ENCODE measurements at places on chromosomes 1 and 21. TPM values are rescaled to one million over a fixed set of nuclear protein-coding genes. Genes with fewer than 3 reads are reported as not detected.

GRCh38 chr1:207288315-207288714 lies 33.2 kb upstream of the CD55 start:
- no peak for DNase-seq
- no peaks in the 10 kb centered on the region for H3K4me1 ChIP-seq
- H3K36me3 ChIP-seq, result no peaks in the 10 kb centered on the region
- H3K4me3 ChIP-seq, result no peak overlapping the region

DNA sequence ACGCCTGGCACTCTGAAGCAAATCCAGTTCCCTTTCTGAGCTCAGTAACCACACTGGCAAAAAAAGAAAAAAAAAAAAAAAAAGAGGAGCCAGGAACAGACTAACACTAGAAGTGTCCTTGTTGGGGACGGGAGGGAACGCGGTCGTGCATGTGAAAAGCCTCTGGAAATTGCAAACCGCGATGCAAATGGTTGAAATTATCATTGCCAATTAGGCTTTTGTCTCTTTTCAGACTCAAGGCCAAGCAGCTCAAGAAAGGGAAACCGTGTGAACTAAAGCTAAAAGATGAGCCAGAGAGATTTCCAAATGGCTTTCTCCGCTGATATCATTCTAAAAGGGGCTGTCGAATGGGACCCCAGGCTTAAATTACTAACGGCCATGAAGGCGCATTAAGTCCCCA lies 13.5 kb downstream of the TRABD2B start:
- H3K27ac ChIP-seq, result no peak overlapping the region
- no peaks in the 10 kb centered on the region for H3K36me3 ChIP-seq
- DNase-seq, result no peak
- H3K27me3 ChIP-seq, result peaks cover 15% of the 10 kb centered on the region
- H3K4me3 ChIP-seq, result no peak overlapping the region

GRCh38 chr1:89191314-89191713 lies 7.4 kb downstream of the GBP4 start:
- H3K4me1 ChIP-seq, result peaks cover under 1% of the 10 kb centered on the region
- no peak for DNase-seq
- H3K27ac ChIP-seq, result no peak overlapping the region
- H3K36me3 ChIP-seq, result peaks cover 26% of the 10 kb centered on the region

- no peak for DNase-seq
- no peaks in the 10 kb centered on the region for H3K36me3 ChIP-seq
- no peaks in the 10 kb centered on the region for H3K27me3 ChIP-seq
- no peaks in the 10 kb centered on the region for H3K4me1 ChIP-seq
- no peak overlapping the region for H3K27ac ChIP-seq
These were observed 64.0 kb downstream of the SYT6 start for GRCh38 chr1:114089502-114090138.

DNA sequence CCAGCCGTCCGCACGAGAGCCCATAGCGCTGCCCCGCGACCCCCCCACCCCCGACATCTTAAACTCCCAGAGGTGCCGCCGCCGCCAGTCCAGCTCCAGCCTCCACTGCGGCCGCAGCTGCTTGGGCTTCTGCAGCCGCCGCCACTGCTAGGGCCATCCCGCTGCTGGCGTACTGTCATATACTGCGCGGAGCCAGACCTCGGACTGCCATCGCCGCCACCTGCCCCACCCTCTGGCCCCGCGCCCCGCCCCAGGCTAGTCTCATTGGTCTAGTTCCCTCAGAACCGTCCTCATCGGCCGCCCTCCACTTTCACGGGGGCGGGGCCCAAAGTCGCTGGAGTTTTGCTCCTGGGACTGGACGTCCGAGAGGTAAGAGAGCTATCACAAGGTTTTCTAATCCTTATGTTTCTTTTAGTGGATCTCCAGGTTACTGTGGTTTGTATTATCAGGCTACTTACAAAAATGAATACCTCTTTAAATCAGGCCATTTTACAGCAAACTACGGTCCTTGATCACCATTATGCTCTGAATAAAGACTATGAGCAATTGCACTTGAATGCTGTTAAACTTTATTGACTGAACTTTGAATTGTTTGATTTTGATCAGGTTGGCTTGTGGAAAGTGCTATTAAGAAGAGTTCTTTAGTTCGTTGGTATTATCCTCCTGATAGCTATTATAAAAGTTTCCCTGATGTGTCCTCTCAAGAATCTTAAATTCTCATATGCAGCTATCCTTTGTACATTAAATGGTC lies 2.8 kb upstream of the CD1D start:
- peaks cover 8% of the 10 kb centered on the region for H3K27me3 ChIP-seq
- H3K36me3 ChIP-seq, result no peaks in the 10 kb centered on the region
- peak; percentile 97 for DNase-seq
- peaks cover 17% of the 10 kb centered on the region for H3K4me1 ChIP-seq

DNA sequence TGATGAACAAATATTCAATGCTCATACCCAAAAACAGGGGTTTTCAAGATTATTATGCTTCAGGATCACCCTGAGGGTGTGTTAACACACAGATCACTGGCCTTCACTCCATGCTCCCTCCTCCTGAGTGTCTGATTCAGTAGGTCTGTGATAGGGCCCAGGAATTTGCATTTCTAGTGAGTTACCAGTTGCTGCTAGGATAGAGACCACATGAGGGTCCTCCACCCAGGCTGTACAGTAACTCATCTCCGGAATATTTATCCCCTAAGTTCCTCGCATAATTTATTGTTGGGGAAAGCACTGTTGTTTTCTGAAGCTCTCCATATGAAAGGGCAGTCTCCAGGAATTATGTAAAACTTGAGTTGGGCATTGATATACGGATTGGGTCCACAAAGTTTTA lies 1106.6 kb upstream of the B3GALT2 start:
- H3K36me3 ChIP-seq, result no peaks in the 10 kb centered on the region
- no peaks in the 10 kb centered on the region for H3K27me3 ChIP-seq
- H3K4me3 ChIP-seq, result no peak overlapping the region
- DNase-seq, result no peak

- H3K27me3 ChIP-seq, result no peaks in the 10 kb centered on the region
- H3K27ac ChIP-seq, result no peak overlapping the region
- peaks cover 13% of the 10 kb centered on the region for H3K4me1 ChIP-seq
- H3K36me3 ChIP-seq, result no peaks in the 10 kb centered on the region
- no peak overlapping the region for H3K4me3 ChIP-seq
These were observed 1.4 kb downstream of the DEPDC1 start for GRCh38 chr1:68495532-68495931.

DNA sequence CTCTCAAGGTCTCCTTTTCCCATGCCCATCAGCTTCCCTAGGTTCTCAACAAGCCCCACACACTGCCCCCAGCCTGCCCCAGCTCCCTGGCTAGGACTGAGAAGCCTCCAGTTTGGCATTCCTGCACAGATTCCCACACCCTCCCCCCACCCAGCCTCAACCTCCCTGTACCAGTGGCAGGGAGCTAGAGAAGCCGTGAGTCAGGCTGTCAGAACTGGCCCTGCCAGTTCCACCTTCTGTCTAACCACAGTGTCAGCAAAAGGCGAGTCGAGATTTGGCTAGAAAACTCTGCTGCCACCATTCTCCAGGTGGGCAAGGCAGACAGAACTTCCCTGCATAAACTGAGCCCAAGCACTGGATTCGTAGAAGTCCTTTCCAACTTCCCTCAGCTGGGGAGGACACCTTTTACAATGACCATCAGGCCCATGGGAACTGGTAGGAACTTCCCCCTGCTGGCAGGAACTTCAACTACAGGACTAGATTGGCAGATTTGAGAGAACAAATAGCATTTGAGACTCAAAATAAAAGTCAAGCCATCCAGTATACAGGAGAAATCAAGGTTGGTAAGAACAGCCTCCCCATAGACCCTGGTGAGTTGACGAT lies 31.0 kb downstream of the TNNT2 start:
- H3K27me3 ChIP-seq, result no peaks in the 10 kb centered on the region
- no peaks in the 10 kb centered on the region for H3K4me1 ChIP-seq
- H3K4me3 ChIP-seq, result no peak overlapping the region

- no peaks in the 10 kb centered on the region for H3K27me3 ChIP-seq
- no peak overlapping the region for H3K27ac ChIP-seq
- no peak for DNase-seq
These were observed 11.7 kb upstream of the EXTL1 start for GRCh38 chr1:26009796-26010447.

GRCh38 chr1:44733365-44733764 lies 2.4 kb upstream of the RNU5D-1 start:
- peak overlapping the region; percentile 30 for H3K27ac ChIP-seq
- H3K36me3 ChIP-seq, result no peaks in the 10 kb centered on the region
- peaks cover 14% of the 10 kb centered on the region for H3K4me1 ChIP-seq
- H3K4me3 ChIP-seq, result no peak overlapping the region
- no peak for DNase-seq
- H3K27me3 ChIP-seq, result no peaks in the 10 kb centered on the region

DNA sequence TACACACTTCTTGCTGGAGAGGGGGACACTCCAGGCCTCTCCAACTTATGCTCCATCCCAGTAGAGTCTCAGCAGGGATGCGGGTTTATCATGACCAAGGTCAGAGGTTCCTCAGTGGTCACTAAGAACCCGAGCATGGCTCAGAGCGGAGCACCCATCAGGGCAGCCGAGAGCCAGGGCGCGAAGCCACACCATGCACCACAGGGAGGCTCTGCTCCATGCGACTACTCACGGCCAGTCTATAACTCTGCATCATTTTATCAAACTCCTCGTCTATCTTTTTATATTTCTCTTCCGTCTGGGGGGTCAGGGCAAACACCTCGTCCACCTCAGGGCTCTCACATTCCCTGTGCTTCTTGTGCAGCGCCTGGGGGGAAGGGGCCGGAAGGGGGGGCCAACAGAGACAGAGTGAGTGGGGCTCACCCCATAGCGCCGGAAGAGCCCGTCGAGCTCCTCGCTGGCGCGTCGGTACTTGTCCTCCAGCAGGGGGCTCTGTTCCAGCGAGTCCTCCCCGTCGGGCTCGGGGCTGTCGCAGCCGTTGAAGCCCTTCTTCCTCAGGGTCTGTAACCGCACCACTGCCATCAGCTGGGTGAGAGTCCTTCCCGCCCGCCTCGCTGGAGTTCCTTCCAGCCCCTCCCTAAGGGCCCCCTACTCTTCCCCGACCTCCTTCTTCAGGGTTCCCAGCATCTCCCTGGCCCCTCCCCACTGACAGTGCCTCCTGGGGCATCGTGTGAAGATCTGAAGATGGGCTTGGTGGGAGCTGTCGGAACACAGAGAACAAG lies 20.0 kb downstream of the MEF2D start:
- no peaks in the 10 kb centered on the region for H3K27me3 ChIP-seq
- H3K36me3 ChIP-seq, result peaks cover 79% of the 10 kb centered on the region
- H3K27ac ChIP-seq, result no peak overlapping the region

- H3K27ac ChIP-seq, result no peak overlapping the region
- H3K36me3 ChIP-seq, result no peaks in the 10 kb centered on the region
- peaks cover 14% of the 10 kb centered on the region for H3K4me1 ChIP-seq
- H3K4me3 ChIP-seq, result no peak overlapping the region
- no peak for DNase-seq
- no peaks in the 10 kb centered on the region for H3K27me3 ChIP-seq
These were observed 220.3 kb upstream of the FGGY start for GRCh38 chr1:59076612-59077011.

DNA sequence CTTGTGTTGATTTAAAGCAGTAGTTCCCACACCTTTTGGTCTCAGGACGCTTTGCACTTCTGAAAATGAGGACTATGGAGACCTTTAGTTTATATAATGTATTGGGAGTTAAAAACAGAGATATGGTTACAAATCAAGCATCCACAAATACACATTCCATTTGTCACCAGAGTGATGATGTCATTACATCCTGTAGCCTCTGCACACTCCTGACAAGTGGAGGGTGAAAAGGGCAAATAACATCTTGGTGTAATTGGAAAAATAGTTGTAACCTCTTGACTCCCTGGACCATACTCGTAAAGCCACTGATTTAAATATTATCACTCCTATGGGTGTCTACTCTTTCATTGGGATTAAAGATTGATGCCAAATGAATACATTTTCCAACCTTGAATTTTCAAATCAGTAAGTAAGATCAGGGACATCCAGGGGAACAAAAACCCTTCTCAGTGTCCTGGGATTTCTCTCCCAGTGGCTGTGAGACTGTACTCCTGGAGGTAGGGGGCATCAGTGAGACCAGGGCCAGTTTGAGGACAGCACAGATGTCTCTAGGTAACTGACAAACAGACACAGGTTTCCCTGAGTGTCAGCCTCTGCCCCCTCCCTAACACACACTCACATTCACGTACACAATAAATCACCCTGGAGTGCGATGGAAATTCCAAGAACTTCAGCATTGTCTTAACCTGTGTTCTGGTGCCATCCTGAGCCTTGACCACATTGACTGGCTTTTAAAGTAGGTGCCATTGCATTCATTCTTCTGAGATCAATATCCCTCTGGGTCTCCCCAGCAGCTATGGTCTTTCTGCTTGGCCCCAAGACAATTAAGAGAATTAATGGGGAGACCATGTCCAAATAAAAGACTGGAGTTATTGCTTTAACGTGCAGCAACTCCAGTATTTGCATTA lies 63.0 kb downstream of the NR5A2 start:
- DNase-seq, result no peak
- no peaks in the 10 kb centered on the region for H3K36me3 ChIP-seq
- no peak overlapping the region for H3K4me3 ChIP-seq

DNA sequence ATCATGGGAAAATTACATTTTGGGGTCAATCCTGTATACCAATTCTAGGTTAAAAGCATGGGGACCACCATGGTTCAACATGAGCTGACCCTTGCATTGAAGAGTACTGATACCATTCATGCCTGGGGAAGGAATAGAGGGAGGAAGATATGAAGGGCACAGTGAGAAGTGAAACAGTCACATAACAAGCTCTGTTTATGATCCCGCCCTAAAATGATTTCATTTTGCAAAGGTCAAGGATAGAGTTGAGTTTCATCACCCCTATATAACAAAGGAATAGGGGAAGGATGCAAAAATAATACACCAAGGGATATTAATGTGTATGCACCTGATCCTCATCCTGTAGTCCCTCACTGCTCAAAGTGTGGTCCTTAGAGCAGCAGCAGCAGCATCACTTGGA lies 2.5 kb upstream of the HLCS start:
- DNase-seq, result no peak
- no peaks in the 10 kb centered on the region for H3K36me3 ChIP-seq
- no peaks in the 10 kb centered on the region for H3K27me3 ChIP-seq

Gene UQCRHL
- total RNA-seq, result 0.93 TPM

Gene PDC
- total RNA-seq, result not detected

Gene CA14
- 0.55 TPM for total RNA-seq

Gene B3GALT5
- total RNA-seq, result not detected

Gene MIXL1
- total RNA-seq, result not detected

Gene FMN2
- 0.52 TPM for total RNA-seq

Gene MANEAL
- total RNA-seq, result 6.9 TPM

Gene PTPRF
- 199 TPM for total RNA-seq

Gene PDZK1IP1
- total RNA-seq, result 41.2 TPM
